Stromal cell of bone marrow (primary cell): ENCODE measurements at places on chromosomes 6 and 20.

DNA sequence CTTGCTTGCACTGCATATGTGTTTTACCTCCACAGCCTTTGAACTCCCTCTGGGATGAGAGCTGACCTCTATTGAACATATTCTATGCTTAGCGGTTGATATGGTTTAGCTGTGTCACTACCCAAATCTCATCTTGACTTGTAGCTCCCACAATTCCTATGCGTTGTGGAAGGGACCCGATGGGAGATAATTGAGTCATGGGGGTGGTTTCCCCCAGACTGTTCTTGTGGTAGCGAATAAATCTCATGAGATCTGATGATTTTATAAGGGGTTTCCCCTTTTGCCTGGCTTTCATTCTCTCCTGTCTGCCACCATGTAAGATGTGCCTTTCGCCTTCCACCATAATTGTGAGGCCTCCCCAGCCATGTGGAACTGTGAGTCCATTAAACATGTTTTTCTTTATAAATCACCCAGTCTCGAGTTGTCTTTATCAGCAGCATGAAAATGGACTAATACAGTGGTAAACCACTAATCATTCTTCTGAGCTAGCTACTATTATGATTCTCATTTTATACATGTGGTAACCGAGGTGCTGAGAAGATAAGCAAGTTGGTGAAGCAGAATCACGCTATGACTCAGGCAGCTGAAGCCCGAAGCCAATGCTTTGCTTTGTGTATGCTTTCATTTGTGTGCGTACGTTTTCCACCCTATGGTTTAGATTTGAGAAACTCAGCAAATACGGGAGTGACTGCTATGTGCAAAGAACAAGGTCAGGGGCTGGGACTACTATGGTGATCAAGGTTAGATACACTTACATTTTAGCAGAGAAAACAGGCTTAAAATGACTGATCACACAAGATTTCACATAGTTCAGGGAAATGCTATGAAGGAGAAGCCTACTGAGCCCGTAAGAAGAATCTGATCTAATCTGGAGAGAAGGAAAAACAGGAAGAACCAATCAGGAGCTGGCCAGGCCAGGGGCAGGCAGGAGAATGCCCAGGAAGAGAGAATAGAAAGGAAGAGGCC, 363.5 kb downstream of the ESR1 start:
- DNase-seq = no peak

GRCh38 chr6:1610497-1611321, 994 bp downstream of the FOXC1 start:
- no peak for DNase-seq

DNA sequence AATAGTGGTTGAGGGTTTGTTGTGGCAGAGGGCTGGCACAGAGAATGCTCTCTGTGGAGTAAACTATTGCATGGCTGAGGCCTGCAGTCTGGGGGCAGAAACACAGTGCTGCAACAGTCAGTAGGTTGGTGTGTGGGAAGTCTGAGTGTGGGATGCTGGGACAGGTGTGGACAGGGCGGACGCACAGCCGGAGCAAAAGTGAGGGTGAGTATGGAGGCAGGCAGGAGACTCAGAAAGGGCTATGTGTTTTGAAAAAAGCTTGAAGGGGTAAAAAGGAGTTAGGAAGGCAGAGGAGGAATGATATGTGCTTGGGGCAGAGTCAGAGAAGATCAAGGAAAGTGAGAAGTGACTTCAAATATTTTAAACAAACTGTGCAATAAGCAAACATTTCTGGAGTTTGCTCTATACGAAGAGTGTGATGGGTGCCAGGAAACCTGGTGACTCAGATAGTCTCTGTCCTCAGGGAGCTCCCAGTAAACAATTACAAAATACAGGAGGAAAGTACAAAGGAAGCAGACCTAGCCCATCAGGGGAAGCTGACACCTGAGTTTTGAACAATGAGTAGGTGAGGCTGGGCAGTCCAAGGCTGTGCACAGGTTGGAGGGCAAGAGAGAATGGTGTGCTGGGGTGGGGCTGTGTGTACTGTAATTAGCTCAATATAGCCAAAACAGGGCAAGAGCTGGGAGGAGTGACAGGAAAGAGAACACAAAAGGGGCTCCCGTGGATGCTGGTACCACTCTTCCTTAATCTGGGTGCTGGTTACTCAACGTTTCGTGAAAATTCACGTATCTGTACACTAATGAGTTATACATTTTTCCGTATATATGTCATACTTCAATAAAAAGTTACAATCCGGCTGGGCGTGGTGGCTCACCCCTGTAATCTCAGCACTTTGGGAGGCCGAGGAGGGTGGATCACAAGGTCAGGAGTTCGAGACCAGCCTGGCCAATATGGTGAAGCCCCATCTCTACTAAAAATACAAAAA, 55.2 kb downstream of the PIGU start:
- DNase-seq = no peak

DNA sequence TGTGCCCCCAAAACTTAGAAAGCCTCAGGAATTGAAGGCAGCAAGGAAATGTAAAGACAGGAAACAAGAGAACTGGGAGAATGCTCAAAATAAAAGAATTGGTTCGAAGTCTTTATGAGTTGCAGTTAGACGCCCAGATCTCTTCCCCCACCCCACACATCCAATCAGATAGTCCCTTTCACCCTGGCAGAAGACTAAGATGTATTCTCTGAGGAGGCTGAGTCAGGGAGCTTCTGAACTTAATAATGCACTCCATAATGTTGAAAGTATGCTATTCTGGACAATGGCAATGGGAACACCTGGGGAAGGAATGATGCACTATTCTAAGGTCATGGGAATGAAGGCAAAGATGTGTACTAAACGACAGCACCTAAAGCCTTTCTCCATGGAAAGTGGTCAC, 173.6 kb downstream of the MTFR2 start:
- DNase-seq = peak; percentile 70

- DNase-seq = no peak
Observed at GRCh38 chr6:168212362-168212761, 107.2 kb downstream of the DACT2 start.

DNA sequence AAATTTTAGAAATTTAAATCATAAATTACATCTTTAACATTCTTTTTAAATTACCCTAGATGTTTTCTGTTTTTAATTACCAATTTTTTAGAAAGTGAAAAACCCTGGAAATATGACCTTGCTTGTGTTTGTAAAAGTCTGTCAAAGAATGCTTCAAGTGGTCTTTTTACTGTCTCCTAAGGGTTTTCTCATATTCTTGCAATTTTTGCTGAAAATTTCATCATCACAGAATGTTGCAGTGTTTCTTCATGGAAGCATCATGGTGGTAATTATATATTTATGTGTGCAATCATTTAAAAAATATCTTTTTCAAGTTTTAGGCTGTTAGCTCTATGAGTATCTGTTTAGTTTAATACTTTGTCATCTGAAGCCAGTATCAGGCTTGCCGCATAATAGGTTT, 178.2 kb downstream of the HDGFL1 start:
- DNase-seq = no peak

GRCh38 chr6:50891290-50891689, 72.6 kb downstream of the TFAP2B start:
- DNase-seq = no peak

- DNase-seq = no peak
Observed at GRCh38 chr6:156347656-156348055, 429.5 kb upstream of the ARID1B start.
